Astrocyte (in vitro differentiated cells and primary cell): ENCODE measurements at places on chromosomes 2 and 18.

- no peak for DNase-seq
Measured at GRCh38 chr2:71190656-71191569, 36.0 kb downstream of the PAIP2B start.

DNA sequence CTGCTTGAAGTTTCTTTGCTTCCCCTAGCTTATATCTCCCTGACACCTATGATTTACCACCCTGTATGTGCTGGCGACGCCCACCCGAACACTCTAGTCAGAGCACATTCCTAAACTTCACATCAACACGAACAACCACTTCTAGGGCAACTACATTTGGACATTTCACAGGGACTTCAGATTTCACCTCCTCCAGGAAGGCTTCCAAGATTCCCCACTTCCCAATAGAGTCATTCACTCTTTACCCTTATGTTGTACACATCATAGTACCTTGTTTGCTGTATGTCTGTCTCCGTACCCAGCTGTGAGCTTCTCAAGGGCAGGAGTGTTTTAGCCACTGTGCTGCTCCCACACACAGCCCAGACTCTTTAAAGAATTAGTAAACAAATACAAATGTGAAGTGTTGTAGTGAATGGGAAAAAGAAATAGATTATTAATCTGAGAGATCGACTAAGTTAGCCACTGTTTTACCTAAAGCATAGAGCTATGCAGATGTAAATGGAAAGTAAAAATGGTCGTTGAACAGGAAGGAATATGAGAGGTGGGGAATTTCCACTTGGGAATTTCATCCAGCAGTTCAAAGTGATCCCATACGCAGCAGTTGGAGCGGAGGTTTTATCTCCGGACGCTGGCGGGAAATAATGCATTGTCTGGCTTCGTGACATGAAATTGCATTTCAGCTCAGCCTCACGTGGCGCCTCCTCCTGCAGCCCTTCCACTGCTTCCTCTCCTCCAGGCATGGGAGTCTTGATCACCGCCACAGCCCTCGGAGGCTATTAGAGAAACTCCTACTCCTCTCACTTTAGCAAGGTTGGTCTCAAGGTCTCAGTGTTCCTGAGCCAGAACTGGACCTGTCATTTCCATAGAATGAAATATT, 233.4 kb upstream of the COPS8 start:
- no peak for DNase-seq

GRCh38 chr18:44602380-44602779, 78.3 kb upstream of the SETBP1 start:
- DNase-seq: peak; percentile 89

DNA sequence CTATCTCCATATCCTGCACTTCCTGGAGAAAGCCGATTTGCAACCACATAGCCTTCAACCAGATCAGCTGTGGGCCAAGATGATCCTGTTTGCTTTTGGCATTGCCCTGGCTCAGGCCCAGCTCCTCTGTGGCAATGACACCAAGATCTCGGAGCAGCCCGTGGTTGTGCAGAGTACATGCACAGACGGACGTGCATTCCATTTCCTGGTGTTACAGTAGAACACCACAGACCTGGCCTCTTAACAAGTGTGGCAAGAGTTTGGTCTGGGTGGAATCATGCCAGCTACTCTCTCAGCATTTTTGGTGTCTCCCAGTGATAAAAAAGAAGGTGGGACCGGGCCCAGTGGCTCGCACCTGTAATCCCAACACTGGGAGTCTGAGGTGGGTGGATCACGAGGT, 20.0 kb downstream of the MALT1 start:
- DNase-seq: no peak

- DNase-seq: no peak
Measured at GRCh38 chr2:133711201-133711600, 142.9 kb upstream of the NCKAP5 start.
